ENCODE measurements at places on chromosomes 11 and 22. TPM values are rescaled to one million over a fixed set of nuclear protein-coding genes. Genes with fewer than 3 reads are reported as not detected.
A peak's percentile ranks its signal among the peaks of the same experiment; 100 is the strongest.

DNA sequence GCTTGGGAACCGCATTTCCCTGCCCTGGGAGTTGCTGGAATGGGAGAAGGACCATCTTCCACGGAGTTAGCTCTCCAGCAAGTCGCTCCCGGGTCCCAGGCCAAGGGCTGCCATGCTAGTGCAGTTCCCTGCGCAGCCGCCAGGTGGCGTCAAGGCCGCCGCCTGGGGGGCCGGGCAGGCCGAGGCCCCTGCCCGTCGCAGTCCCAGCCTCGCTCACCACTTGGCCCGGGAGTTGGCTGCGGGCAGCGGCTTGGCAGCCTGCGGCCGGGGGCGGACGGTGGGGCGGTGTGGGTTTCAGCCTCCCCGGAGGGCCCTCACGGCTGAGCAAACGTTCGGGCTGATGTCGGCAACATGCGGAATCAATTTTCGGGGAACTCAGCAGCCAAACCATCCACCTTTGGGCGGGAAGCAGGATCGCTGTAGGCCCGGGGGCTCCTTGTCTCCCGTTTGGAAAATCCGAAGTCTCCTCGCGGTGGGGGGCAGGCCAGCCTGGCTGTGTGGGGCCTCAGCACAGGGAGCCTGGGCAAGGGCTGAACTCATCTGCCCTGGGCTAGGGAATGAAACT lies 415.1 kb downstream of the SOX6 start:
- no peak for DNase-seq

DNA sequence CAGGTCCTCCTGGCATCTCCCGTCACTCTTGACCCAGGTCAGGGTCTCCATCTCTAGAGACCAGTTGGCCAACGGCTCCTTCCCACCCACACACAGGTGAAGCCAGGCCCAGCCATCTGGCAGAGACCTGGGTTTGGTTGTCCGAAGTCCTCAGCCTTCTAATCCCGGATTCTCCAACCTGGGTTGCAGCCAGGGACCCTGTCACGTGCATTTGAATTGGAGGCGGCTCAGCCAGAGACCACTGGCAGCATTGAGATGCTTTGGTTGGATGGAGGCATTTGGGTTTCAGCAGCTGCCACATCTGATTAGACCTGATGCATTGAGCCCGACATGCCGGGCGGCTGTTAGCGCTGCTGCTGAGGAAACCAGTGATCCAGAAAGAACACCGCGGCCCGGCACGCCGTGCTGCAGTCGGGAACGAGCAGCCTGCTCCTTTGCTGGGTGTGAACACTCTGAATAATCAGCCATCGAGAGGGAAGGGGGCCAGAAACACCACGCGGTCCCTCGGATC lies 163.2 kb downstream of the BRD1 start:
- no peak for DNase-seq

- no peak for DNase-seq
Measured at GRCh38 chr11:16001899-16002426, 354.4 kb downstream of the SOX6 start.

DNA sequence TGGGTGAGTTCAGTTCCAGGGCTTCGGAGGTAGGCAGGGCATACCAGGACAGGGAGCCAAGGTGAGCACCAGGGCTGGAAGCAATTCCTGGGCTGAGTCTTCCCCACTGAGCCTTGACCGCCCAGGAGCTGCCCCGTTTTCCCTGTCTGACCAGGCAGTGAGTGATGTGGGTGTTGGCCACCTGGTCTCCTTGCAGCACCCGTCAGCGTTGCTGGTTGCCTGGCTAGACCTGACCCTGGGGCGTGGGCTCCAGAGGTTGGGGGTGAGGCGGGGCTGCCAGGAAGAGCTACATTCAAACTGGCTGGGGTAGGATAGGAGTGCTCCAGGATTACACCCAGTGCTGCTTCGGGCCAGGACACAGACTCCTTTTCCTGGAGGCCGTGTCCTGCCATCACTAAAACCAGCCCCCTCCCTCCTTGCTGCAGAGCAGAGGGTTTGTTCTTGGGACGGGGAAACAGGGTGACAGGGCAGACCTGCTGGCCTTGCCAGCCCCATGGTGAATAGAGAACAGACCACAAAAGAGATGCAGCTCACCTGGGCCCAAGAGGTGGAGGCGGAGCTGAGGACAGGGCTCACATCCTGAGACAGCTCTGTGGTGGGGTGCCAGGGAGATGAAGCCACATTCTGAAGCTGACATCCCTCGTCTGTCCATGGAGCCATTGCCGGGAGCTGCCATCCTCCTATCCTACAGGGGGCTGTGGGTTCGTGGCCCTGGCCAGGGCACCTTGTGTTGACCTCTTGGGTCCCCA lies 14.2 kb downstream of the INCENP start:
- no peak for DNase-seq

DNA sequence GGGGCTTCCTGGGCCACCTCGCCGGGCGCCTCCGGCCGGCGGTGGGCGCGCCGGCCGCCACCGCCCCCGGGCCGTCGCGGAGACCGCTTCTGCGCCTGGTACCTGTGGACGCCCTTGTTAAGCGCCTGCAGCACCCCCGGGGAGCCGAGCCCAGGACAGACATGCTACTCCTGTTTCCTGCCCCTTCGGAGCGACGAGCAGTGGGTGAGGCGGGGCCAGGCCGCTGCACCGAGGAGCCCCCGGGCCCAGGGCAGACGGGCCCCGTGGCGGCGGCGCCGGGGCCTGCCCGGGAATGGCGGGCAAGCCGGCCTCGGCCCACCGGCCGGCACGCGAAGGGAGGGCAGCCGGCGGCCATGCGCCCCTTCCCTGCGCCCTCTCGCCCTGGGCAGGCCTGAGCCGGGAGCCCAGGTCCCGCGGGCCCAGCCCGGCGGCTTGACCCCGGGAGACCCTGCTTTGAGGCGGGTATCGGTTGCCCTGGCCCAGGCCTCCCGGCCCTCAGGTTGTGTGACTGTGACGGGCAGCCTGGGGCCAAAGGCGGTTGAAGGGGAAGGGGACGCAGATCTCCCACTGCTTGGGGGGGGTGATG lies 789 bp upstream of the KDM2A start:
- no peak for DNase-seq

GRCh38 chr11:129930743-129931142 lies 35.4 kb upstream of the NFRKB start:
- DNase-seq = no peak

DNA sequence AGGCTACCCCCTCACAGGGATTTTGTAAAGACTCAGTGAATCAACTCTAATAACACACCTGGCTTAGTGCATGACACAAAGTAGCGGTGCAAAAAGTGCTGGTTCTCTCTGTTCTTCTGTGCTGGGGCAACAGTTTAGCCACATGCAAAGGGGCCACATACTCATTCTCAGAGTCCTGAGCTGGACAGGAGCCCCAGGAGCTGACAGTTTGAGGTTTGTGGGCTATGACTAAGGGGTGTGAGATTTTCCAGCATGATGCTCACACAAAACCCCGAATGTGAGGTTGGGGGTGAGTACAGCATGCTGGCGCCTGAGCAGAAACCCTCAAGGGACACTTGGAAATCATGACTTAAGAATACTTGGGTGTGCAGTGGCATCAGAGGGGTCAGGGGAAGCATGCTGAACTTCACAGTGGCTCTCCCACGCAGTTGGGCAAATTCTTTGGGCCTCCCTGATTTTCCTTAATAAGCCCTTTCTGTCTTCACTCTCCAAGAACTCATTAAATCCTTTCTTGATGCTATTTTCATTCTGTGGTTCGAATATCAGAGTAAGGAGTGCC lies 31.0 kb downstream of the TMPRSS5 start:
- DNase-seq = no peak

GRCh38 chr11:65502555-65503367 lies 3.9 kb downstream of the MALAT1 start:
- DNase-seq = peak; percentile 30

DNA sequence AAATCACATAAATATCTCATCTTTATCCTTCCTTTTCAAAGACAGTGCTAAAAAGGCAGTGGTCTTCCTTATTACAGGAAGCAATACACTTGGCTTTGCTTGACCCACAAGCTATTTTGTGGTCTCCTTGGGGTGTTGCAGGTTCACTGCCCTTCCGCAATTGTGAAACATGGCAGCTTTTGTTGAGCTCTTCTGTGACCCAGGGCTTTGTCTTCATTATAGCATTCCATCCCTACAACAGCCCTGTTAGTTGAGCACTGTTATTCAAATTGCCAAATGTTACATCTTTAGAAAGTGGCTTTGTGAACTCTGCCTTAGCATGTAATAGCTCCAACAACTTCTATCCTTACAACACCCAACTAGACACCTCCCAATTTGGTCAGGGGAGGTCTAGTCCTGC lies 107.1 kb downstream of the OPCML start:
- no peak for DNase-seq

DNA sequence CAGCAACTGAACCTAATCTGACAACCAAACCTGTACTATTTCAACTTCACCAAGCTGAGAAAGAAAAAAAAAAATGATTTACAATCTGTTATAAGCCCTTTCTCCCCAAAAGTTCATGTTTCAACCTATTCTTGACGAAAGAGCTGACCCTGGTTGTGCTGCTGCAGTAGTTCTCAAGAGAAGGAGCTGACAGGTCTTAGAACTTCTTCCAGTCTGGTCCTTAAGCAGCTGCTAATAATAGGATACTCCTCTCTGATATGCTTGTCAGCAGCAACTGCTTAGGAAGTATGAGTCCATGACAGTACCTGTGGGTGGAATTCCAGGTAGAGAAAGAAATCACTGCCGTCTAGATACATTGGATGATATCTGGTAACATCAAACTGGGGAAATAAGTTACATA lies 735.1 kb upstream of the CCDC90B start:
- DNase-seq = no peak

Gene SNX32
- not detected for total RNA-seq

All from tibial nerve (tissue), 4 donors.